ENCODE measurements at places on chromosomes 6 and 20.

GRCh38 chr6:15366879-15367278 lies 121.0 kb downstream of the JARID2 start:
- DNase-seq, result no peak

- DNase-seq, result no peak
Observed at GRCh38 chr20:37346236-37346534, 245 bp downstream of the SRC start.

DNA sequence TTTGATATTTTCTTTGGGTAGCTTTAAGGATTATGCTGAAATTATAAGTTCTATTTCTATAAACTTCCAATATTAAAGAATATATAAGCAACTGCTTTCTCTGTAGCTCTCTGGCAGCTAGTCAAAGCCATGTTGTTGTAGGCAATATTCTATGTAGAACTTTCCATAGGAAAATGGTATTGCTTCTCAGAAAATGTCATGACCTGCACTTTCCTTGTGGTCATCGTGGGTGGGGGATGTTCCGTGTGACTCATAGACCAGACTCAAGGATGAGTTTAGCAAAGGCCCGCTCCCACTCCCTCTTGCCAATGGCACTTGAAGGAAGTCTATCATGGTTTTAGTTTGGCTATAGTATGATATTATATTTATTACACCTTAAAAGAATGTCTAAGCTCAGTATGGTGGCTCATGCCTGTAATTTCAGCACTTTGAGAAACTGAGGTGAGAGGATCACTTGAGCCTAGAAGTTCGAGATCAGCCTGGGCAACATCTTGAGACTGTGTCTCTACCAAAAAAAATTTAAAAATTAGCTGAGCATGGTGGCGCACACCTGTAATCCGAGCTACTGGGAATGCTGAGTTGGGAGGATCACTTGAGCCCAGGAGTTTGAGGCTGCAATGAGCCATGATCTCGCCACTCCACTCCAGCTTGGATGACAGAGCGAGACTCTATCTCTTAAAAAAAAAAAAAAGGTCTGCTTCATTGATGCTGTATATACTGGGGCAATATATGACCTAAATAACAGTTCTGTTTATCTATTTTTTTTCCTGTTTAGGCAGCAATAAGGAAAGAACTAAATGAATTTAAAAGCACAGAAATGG lies 36.6 kb upstream of the LTV1 start:
- DNase-seq, result no peak

GRCh38 chr6:116797585-116797984 lies 31.3 kb downstream of the GPRC6A start:
- no peak for DNase-seq

DNA sequence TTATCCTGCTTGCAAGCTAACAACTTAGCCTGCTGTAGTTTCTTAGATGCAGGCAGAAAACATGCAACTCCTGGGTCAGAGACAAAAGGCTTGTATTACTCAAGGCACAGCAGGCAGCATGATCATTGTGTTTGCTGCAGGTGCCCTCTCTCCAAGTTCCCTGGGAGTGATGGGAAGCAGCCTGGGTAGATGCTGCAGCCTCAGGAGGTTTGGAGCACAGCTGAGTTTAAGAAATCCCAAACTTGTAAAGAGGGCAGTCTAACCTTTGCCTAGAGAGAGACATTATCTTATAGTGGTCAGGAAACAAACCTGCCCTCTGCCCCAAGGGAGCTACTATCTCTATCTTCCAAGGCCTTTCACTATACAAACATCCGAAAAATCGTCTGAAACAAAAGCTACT lies 61.1 kb downstream of the PFDN4 start:
- DNase-seq, result no peak

GRCh38 chr6:159766906-159767305 lies 5.1 kb downstream of the ACAT2 start:
- DNase-seq, result no peak

DNA sequence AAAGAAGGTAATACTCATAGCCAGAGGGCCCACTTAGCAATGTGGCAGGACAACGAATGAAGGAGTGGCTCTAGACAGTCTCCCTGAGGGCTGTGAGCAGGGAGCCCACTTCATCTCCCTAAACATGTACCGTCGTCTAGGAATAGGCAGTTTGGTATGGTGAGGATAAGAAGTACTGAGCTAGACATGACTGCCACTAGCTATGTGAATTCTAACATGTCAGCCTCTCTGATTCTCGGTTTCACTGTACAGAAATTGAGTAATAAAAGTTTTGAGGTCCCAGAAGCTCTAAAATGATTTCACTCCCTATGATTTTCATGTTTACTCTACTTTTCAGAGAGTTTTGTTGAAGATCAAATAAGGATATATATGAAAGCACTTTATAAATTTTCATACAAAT lies 107.1 kb downstream of the AHI1 start:
- DNase-seq, result no peak

DNA sequence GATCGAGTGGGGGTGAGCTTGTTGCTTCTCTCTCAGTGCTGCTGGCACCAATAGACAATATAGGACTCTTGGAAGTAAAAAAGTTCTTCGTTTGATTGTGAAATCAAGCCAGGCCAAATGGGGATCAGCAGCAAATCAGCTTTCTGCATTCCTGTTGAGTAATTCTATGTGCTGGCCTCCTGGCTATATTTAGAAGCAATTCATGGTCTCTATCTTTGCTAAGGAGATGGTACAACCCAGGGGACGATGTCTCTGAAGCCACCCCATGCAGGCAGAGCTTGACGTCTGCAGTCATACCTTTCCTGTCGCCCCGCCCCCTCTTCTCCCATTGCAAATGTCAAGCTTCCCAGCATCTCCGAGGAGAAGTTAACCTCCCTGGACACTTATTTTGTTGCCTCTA lies 199.1 kb downstream of the SCP2D1 start:
- no peak for DNase-seq

DNA sequence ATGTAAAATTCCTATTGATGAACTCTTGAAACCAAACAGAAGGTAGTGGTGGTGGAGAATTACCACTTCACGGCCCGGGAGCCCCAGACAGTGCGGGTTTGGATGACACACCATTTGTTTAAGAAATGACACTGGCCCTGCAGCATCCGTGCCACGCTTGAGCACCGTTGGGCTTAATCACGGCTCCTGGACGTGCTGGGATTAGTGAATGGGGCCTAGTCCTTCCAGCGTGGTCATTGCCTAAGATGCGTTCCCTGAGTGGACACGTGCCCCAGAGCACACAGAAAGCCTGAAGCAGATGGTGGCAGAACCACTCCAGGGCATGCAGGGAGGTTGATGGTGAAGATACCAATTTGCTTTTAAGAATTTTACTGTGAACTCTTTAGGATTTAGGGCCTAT lies 14.5 kb downstream of the STX16 start:
- DNase-seq, result no peak
